ENCODE measurements at places on chromosomes 2 and 18.

- peak; percentile 36 for DNase-seq
Observed at GRCh38 chr18:12884406-12885323, 628 bp upstream of the PTPN2 start.

- no peak for DNase-seq
Observed at GRCh38 chr2:31997653-31998052, 13.2 kb downstream of the MEMO1 start.

DNA sequence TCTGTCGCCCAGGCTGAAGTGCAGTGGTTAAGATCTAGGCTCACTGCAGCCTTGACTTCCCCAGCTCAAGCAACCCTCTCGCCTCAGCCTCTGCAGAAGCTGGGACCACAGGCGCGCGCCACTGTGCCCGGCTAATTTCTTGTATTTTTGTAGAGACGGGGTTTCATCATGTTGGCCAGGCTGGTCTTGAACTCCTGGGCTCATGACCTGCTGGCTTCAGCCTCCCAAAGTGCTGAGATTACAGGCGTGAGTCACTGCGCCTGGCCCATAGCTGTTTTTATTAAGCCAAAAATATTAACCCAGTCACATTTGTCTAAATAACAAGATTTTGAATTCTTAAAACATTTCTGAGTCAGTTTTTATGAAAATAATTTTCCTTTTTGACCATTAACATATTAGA, 6.3 kb upstream of the SFT2D3 start:
- DNase-seq: no peak

GRCh38 chr2:206727287-206727686, 9.1 kb upstream of the DYTN start:
- no peak for DNase-seq

DNA sequence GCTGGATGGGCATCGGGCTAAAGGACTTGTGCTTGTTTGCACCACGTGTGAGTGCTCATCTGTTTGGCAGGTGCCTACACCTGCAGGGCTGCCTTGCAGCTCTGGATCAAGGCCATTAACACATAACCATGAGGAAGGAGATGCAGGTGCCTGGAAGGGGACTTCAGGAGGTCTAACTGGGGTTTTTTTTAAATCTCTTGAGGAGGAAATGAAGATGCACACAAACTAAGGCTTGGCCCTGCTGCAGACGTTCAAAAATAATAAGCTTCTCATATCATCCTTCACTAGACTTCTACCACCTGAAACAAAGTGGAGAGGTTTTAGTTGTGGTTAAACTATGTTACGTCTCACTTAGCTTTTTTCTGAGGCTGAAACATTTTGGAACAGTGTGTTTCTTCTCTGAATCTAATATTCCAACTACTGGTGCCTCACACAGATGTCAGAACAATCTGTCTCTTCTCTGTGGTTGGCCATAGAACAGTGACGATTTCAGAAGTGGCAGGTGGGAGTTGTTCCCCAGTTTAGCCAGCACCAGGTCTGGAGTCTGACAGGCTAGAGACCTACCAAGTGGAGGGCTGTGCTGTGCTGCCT, 36.5 kb downstream of the BCL2L11 start:
- peak; percentile 67 for DNase-seq

GRCh38 chr18:56358608-56359280, 279.6 kb downstream of the TXNL1 start:
- no peak for DNase-seq

DNA sequence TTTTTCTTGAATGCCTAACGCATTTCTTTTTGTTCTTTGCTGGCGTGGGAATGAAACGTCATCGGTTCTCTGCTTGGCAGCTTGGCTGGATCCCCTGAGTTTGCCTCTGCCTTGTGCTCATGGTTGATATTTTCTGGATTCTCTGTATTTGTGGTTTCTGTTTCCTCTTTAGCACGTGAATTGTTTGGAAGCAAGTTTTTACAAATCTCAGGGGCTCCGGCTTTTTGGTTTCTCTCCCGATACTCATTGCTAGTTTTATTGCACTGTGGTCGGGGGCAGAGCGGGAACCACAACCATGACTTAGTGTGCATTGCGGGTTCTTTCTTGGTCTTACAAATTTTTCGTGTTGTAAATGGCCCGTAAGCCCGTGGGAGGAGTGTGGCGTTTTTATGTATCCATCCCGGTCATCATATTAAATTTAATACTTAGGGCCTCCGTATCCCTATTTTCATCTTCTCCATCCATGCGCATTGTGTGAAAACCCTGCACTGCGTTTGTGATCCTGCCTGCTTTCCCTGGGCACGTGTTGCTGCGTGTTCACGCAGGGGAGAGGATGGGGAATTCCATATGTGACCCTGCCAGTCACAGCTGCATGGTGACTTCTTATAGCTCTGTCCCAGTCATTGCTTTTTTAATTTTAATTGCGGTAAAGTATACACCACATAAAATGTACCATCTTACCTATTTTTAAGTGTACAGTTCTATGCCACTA, 9.4 kb downstream of the RAMP1 start:
- no peak for DNase-seq

GRCh38 chr18:69636529-69637301, 236.0 kb downstream of the DOK6 start:
- DNase-seq: no peak
